Right lung (tissue), 10 donors: ENCODE measurements at places on chromosomes 16 and 17.

- no peak for DNase-seq
Measured at GRCh38 chr16:47236716-47237115, 93.0 kb upstream of the NETO2 start.

- DNase-seq, result no peak
Measured at GRCh38 chr16:9256196-9256595, 164.8 kb downstream of the HAPSTR1 start.

- no peak for DNase-seq
Measured at GRCh38 chr17:59600169-59600568, 19.5 kb upstream of the CLTC start.

- DNase-seq, result no peak
Measured at GRCh38 chr17:78379131-78379491, 662 bp downstream of the PGS1 start.

DNA sequence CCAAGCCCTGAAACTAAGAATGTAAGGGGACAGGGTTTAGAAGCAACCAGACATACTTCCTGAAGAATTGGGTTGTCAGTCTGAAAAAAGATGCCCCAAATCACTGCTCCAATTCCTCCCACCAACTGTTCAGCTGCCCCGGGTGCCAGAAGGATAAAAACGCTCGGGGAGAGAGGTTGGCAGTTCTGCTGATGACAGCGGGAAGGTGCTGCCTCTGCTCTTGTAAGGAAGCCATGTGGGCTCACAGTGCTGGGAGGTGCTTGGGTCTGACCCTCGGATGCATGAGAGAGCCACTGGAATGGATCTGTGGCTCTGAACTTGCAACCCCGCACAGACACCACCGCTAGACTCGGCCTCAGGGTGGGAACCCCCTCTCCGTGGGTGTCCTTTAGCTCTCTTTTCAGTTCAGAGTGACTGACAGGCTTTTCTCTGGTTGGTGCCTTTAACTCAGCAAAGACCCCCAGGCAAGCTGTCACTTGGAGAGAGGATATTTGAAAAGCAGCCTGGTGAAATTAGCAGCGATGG is 364.8 kb upstream of the RBFOX1 start:
- no peak for DNase-seq

DNA sequence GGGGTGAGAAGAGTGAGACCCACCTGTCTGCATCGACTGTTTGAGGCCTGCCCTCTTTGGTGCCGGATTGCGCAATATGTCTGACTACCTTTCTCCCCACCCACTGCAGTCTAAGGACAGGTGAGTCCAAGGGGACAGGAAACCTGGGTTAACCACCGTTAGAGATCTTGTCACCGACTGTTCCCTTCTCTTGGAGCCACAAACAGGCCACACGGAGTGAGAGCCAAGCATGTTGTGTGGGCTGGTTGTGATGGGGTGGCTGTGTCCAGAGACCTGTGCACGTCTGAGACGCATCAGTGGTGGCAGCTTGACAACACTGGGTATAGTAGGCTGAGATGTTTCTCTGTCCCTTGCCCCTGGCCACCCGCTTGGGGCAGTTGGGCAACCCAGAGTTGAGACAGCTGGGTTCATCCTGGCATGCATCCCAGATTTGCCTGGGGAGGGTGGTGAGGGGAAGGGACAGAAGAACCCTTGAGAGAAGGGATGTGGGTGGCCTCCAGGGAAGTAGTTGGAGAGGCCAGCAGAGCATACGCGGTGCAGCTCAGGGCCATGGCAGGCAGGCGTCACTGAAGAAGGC is 21.4 kb downstream of the MPRIP start:
- no peak for DNase-seq
